Iris pigment epithelial cell (primary cell): ENCODE measurements at places on chromosomes 2 and 18.

- DNase-seq = peak; percentile 84
Observed at GRCh38 chr2:220469201-220469600, 841.8 kb downstream of the SLC4A3 start.

DNA sequence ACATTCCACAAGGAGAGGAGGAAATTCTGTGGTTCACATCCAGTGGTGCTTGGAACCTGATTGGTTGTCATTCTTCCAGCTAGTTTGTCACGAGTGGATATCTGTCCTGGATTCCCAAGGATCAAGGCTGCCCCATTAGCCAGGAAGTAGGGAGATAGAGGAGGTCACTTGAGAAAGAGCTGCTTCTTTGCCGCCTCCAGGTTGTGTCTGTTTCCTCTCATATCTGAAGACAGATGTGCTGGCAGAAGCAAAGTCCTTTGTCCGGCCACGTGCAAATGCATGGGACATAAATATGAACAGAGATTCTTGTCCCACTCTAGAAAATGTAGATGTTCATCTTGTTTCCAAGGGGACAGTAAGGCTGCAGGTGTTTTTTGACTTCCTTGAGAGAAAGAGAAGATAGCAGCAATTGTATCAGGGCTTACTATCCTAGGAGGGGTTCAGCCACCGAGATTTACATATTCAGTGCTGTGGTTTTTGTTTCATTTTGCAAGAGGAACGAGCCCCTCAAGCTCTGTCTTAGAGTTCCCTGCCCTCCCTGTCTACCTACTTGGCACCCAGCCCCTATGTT, 174.4 kb downstream of the RPIA start:
- no peak for DNase-seq

DNA sequence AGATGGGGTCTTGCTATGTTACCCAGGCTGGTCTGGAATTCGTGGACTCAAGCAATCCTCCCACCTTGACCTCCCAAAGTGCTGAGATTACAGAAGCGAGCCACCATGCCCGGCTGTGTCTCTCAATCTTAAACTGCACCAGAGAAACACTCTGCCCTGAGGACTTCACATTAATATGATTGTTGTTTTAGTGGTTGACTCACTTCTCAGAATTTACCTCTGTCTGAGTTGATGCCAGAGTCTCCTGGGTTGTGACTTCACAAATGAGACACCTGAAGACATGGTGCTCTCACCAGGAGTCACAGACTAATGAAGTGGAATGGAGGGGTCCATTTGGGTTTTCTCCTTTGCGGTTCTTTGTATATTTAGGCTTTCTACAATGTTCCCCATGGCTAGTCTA, 61.0 kb upstream of the TGIF1 start:
- no peak for DNase-seq

DNA sequence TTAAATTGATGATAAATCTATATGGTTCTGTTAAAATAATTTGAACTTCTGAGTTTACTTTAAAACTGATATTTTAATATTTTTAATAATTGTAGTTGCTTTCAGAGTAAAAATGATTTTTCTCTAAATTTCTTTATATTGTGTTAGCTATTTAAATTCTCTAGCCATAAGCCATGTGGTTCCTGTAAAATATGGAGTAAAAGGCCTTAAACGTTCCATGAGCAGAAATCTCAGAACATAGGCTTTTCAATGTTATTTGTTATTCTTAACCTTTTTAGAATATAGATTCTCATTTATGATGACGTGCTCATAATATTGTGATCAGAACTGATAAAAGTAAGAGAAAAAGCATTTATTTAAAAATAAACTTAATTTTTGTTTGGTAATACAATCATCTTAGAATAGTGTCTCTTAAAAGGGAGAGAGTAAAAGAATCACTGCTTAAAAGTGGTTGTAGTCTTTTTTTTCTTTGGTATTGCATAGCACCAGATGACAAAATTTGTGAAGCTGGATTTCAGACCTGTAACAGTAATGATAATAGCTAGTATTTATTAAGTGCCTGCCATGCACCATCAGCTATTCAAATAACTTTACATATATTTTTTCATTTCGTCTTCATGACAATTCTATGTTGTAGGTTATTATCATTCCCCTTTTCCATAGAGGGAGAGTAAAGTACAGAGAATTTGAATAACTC, 2.7 kb downstream of the BMPR2 start:
- peak; percentile 41 for DNase-seq

- DNase-seq = peak; percentile 20
Observed at GRCh38 chr18:61333271-61333745, at the start of gene CDH20. Gene CDH20 (plus strand): TSS chr18:61333430.

DNA sequence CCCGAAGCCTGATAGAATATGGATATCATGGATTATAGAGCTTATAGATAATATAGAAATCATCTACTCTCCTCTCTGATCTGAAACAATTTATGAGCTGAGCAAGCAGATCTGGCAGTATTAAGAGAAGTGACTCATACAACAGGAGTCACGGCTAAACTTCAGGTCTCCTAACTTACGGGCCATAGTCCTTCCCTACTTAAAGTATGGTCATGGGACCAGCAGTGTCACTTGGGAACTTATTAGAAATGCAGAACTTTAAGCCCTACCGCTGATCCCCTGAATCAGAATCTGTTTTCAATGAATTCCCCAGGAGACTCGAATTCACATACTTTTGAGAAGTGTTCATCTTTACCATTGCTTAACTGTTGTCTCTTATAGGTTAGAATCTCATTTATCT, 195.7 kb upstream of the FANCL start:
- no peak for DNase-seq

DNA sequence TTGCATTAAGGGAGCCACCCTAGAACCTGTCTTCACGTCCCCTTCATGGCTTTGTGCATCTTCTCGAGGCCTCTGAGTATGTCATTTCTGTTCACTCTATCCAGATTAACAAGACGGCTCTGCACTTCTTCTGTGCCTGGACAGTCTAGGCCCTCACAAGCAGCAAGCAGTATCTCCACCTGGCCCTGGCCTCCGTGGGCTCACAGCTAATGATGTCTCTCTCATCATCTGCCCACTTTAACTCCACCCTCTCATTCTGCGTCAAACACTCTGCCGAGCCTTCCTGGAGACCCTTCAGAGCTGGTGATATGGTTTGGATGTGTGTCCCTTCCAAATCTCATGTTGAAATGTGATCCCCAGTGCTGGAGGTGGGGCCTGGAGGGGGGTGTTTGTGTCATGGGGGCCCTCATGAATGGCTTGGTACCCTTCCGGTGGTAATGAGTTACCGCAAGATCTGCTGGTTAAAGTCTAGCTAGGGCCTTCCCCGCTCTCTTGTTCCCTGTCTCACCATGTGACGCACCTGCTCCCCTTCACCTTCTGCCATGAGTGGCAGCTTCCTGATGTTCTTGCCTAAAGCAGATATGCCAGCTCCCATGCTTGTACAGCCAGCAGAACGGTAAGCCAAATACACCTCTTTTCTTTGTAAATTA, 132.5 kb upstream of the ID2 start:
- no peak for DNase-seq

GRCh38 chr18:50218432-50219197, 23.7 kb upstream of the MYO5B start:
- peak; percentile 41 for DNase-seq

DNA sequence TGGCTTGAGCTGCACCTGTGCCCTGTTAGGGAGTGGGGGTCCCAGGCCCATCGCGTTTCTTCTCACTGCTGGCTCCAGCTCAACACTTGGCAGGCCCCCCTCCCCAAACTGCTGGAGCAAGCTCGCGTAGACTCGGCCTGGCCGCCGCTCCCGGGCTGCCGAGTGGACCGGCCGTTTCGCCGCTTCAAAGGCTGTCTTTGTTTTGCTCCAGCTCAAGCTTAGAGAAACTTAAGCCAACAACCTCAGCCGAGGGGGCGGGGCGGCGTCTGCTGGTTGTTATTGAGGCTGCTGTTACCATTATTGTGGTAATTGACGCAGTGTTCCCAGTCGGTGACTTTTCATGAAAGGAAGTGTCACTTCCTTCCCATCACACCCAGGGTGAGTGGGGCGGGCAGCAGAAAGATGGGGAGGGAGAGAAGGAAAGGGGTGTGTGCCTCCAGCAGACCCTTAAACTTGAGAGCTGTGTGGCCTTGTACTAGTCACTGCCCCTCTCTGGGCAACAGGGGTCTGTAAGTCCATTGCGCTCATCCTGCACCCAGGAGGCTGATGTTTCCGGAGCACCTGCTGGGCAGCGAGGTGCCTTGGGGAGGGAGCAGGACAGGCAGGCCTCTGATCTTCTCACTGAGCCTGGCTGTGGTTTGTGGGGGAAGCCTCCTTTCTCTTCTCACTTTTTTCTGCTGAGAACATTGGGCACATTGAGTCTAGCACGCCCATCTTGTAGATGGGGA, 2.1 kb downstream of the ARID5A start:
- DNase-seq = peak; percentile 59

DNA sequence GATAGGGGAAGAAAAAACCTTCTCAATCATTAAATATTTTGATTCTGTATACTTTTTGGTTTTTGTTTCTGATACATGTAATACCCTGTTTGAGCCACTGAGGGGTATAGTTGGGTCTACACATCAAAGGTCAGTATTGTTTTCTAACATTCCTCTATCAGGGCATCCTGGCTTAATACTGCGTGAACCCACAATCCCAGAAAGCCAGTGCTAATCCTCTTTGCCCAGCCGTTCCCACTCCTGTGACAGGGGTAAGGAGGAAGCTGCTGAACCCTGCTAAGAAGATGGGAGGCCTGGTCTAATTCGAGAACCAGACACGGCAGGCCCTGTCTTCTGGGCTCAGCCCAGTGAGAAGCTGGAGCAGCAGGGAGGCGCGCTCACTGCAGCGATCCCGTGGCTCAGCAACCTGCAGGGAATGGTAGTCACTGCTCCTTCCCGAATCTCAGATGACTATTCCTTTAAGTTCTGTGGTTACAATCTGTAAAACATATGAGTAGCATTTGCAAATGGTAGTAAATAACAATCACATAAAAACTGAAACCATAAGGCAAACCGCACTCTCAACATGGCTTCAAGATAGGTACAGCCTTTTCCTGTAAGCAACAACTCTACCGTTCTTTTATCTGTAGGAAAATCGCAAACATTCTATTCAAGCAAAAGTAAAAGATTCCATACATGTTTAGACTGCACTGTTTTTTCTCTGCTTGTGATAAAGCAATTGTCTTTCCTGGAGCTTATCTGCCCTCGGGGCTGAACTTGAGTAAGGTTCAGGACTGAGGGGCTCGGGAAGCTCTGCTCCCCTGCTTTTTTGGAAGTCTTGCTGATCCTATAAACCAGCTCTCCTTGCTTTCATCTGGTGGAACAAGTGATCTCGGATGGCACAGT, 87.0 kb downstream of the EPB41L3 start:
- peak; percentile 14 for DNase-seq

DNA sequence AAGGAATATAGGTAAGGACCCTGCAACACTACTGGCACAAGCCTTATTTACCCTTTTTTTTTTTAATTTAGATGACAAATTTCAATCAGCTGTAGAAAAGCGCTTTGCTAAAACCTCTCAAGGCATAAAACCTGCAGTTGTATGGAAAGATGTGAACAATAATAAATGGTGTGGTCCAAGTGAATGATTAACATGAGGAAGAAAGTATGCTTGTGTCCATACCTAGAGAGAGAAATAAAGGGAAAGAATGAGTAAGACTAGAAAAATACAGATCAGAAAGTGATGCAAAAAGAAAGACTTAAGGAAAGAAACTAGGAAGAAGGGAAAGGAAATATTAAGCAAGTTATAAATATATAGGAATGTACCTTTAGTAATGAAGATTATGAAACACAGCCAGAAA, 119.2 kb upstream of the SCN7A start:
- DNase-seq = no peak

GRCh38 chr18:60831971-60832370, 459.4 kb upstream of the MC4R start:
- no peak for DNase-seq

DNA sequence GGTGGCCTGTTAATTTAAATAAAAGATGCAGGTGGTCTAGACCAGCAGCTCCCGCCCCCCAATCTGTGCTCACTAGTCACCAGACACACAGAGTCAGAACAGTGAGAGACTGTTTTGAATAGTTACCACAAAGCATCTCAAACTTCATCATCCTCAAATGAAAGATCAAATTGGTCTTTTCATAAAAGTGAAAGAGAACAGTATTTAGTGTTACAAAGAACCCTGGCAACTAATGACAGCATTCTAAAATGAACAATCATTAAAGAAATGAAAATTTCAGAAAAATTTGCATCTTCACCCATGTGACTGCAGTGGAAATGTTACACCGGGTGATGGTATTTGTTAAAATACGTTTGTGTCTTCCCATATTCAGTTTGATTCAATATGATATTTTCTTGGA, 65.5 kb upstream of the PMAIP1 start:
- DNase-seq = no peak

- peak; percentile 92 for DNase-seq
Observed at GRCh38 chr2:237178396-237178795, 92.7 kb downstream of the COPS8 start.

- no peak for DNase-seq
Observed at GRCh38 chr2:222835143-222835822, 25.6 kb upstream of the ACSL3 start.

DNA sequence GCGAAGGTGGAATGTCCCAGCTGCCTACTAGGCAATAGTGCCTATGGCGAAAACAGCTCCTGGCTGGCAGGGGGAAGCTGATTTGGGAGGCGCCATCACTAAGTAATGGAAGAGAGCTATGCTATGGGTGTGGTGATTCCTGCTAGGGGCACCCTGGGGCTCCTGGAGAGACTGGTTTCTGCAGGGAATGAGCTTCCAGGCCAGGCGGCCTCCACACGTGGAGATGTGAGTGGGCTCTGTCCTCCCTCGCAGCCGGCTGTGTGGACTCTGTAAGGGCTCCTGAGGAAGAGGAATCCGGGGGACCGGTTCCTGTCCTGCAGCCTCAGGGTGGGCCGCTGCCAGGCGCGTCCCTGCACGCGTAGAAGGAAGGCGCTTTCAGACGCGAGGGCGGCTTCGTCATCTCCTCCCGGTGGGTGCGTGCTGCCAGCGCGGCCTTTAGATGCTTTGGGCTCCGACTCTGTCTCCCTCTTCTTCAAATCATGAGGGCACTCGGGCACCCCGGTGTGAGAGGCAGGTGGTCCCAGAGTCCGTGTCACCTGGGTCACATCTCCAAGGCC, 55.5 kb upstream of the ANKRD62 start:
- DNase-seq = no peak

DNA sequence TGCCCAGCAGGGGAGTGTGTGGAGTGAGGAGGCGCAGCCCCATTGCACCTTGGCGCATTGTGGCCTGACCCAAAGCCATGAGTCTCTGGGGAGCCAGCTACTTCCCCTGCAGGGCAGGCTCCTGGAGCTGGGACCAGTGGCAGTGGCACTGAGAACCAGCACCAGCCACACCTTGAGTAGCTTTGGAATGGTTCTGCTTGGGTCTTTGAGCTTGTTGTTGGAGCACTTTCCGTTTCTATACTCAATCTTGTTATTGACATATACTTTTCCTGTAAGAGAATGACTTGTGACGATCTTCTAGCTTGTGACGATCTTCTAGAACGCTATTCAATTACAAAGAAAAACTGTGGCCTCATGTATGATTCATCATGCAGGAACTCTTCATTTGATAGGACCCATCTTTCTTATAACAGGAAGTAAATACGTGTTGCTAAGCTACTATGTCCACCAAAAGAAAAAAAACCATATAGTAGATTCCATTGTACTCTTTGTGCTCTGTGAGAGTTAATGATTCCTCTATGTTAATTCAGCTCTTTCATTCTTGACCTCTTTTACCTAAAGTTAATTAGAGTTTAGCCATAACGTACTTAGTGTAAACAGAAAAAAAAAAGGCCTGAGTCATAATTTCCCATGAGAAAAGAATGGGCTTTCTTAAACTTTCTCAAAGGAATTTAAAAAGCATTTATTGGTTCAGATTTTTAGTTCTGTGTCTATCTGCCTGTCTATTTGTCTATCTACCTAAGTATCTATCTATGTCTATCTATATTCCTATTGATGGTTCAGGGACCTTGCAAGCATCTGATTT, 113.1 kb downstream of the GATA6 start:
- DNase-seq = peak; percentile 97
